ENCODE measurements at places on chromosomes 2 and 18.
A peak's percentile ranks its signal among the peaks of the same experiment; 100 is the strongest.

DNA sequence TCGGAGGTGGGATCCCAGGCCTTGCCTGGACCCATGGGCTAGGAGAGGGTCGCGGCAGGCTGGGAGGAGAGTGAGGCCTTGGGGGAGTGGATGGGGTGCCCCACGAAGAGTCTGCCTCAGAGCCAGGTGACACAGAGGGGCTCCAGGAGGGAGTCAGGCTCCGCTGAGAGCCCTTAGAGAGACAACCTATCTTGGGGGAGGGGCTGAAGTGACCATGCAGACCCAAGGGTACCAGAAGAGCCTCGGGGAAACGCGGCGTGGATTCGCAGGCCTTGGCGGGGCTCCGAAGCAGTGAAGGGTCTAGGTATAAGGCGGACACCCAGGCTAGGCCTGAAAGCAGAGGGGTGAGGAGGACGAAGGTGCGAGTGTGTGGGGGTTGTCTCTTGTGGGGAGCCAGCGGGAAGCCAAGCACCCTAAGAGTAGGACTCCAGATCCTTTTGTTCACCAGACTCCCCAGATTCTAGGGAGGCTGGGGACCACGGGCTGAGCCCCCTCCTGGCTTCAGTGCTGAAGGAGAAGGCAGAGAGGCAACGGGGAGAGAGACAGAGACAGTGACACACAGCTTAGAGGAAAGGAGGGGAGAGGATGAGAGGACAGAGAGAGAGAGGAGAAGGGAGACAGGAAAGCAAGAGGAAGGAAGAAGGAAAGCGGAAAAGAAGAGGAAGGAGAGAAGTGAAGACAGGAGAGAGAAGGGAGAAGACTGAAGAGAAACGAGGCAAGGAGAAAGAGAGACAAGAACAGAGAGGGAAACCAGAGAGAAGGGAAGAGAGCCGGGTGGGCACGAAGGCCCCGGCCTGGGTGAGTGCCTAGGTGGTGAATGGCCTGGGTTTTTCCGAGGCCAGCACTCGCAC, 1.1 kb upstream of the HOXD11 start:
- DNase-seq = no peak

DNA sequence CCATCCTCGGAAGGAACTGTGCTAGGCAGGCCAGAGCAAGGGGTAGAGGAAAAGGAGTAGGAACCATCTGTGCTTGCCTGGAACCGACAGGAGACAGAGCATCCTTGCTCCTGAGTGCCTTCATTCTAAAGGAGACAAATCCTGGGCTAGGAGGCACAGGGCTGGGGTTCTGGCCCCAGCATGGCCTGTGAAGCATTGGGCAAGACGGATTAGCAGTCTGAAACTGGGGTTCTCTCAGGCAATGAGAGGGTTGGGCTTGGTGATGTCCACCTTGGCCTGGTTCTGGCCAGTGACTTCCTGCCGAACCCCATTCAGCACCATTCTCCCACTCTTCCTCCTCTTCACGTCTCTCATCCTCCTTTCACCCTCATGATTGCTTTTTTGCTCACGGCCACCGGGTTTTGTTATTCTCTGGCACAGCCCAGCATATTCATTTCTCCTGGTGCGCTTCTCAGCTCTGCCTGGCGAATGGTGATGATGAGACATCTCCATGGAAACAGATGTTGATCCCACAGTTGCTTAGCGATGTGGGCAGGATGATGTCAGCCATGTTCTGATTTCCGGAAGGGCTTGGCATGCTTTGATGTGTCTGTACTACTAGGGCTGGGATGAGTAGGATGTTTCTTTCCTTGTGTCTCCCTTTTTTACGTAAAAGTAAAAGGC, 127.7 kb downstream of the CAPN13 start:
- DNase-seq = no peak

GRCh38 chr2:27988306-27988705, 97.8 kb downstream of the BABAM2 start:
- DNase-seq = no peak

DNA sequence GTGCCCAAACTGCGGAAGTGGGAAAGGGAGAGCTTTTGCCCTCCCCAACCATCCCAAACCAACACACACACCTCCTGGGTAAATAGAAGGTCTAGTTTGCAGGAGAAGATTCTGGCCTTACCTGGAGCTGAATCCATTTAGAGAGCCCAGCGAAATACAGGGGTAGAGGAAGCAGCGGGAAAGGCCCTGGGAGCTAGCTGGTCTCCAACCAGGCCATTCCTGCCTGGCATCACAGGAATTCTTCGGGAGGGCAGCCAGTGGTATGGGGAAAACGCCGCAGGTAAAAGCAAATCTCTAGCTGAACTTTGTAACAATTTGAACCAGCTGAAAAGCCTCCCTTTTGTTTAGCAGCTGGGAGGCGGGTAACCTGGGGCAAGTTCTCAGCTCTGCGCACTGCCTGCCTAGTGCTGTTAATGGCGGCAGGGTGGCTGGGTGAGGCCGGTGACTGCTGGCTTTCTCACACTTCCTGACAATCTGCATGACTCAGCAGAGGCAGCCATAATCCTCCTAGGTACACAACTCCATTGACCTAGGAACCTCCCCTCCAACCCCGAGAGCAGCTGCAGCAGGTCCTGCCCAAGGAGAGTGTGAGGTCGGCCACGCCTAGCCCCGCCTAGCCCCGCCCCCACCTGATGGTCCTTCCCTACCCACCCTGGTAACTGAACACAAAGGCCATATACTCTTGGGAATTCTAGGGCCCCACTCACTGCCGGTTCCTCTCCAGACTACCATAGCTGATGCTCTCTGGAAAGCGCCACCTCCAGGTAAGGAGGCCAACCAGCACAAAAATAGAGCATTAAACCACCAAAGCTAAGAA, 483.8 kb upstream of the REG3G start:
- no peak for DNase-seq

DNA sequence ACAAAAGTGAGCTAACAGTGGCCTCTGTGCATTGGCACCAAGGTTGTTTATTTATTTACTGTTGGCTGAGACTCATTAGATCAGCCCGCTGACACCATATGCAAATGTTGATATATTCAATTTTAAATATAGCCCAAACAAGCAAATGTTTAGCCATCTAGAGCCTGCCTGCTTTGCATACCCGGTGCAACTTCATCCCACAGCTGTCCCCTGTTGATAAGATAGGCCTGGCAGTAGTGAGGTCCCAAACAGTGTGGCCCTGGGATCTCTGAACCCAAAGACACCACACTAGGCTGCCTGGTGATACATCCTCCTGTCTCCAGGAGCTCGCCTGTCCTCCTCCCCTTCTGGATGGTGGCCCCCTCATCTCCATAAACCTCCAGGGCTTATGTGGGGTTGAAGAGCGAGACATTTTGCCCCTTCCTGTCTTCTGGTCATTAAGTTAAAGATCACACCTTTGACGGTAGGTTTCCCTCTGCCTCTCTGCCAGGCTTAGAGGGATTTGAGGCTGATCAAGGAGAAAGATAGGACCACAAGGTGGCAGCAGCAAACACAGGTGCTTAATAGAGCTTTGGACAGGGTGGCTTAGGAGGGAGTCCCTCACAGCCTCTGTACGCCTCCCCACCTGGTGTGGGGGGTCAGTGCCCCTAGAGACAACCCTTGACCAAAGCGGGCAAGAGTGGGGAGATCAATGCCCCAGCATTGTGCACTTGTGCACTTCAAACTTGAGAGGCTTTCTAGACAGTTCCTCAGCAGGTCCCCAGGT, 23.7 kb upstream of the MYO5B start:
- DNase-seq = peak; percentile 14

DNA sequence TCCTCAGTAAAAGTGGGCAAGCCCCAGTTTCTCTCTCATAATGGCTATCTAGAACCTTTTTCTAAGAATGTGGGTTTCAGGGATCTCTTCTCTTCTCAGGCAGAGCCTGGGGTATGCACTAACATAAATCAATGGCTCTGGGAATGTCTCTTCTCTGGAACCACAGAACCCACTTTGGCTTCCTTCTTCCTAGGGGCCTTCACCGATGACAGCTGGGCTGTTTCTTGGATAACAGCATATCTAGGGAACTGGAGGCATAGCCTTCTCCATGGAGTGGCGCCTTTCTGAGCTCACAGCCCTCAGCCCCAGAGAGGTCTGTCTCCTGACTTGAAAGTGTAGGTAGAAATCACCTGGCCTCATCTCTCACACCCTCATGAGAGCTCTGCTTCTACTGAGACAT, 247.9 kb downstream of the CLIP4 start:
- DNase-seq = no peak

DNA sequence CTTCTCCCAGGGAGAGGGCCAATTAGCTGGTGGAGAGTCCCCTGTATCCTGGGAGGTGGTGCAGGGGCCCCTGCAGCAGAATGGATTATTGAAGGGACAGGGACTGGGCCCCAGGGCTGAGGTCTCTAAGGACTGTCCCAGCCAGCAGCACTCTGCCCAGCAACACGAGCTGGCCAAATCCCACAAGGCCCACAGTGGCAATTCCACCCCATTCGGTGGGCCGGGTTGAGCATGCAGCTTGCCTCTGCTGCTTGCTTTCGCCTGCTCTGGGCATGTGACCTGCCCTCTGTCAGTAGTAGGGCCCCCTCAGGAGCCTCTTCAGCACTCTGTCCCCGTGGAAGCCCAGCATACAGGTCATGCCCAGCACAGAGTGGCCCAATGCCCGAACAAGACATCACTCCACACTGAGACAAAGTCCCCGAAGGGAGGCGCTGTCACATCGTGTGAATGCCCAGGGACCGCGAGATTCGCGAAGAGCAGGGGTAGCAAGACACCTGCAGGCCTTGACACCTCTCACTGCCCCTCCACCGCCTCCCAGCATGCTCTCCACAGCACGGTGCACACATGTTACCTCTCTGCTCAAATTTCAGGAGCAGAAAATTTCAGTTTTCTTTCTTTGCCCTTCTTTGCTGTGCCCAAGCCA, 65.4 kb downstream of the CRACDL start:
- no peak for DNase-seq

GRCh38 chr2:127415593-127416505, 2.4 kb upstream of the PROC start:
- peak; percentile 82 for DNase-seq

GRCh38 chr18:2932247-2933181, 80.4 kb downstream of the LPIN2 start:
- DNase-seq = no peak

DNA sequence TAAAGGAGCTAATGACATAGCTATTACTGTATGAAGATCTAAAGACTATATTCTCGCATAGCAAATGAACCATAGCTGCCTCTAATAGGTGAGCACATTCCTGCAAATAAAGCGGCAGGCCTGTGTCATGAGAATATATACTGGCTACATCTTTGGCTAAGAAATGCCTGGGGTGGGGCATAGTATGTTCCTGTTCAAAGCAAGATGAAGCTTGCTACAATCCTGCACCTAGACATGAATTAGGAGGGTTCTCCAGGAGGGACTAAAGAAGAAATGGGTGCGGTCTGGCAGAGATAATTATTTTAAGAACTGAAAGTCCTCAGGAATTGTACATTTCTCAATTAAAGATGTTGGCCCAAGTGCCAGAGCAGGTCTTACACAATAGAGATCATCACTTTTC, 46.8 kb upstream of the PLA2R1 start:
- DNase-seq = no peak

GRCh38 chr18:48663931-48664847, 125.4 kb downstream of the CTIF start:
- peak; percentile 45 for DNase-seq

DNA sequence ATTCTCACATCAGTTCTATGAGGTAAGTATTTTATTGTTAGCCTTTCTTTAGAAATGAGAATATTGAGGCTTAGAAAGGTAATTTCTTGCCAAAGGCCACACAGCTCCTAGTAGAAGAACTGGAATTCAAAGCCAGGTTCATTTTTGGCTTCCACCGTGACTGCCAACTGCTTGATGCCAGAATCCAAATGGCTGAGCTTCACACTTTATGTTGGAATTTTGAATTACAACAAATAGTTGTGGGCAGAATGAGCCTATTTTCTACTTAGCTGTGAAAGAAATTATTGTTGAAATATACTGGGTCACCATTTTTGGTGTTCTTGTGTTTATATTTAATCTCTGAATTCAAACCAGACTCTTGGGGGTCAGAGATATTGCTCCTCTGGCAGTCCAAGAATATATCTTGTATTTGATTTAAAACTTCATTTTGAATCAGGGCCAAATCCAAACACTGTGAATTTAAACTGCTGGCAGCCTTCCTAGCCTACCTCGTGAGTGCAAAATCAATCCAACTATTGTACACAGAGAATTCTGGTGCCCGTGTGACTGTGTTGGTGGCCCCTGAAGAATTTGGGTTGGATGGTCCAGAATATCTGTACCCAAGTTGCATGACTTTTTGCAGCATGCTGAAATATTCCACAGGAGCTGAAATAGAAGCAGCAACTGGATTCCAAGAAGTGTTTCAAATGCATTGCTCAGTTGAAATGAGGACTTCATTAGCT, 35.6 kb upstream of the LPIN1 start:
- no peak for DNase-seq

DNA sequence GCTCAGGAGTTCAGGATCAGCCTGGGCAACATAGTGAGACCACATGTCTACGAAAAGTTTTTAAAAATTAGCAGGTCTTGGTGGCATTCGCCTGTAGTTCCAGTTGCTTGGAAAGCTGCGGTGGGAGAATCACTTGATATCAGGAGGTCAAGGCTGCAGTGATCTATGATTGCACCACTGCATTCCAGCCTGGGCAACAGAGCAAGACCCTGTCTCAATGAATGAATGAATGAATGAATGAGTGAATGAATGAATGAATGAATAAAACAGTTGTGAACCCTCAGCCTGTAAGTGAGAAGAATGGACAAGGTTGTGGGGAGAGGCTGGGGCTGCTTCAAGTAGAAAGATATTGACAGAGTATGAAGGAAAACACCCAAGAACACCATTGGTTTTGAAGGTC, 48.0 kb downstream of the ARHGAP28 start:
- no peak for DNase-seq

DNA sequence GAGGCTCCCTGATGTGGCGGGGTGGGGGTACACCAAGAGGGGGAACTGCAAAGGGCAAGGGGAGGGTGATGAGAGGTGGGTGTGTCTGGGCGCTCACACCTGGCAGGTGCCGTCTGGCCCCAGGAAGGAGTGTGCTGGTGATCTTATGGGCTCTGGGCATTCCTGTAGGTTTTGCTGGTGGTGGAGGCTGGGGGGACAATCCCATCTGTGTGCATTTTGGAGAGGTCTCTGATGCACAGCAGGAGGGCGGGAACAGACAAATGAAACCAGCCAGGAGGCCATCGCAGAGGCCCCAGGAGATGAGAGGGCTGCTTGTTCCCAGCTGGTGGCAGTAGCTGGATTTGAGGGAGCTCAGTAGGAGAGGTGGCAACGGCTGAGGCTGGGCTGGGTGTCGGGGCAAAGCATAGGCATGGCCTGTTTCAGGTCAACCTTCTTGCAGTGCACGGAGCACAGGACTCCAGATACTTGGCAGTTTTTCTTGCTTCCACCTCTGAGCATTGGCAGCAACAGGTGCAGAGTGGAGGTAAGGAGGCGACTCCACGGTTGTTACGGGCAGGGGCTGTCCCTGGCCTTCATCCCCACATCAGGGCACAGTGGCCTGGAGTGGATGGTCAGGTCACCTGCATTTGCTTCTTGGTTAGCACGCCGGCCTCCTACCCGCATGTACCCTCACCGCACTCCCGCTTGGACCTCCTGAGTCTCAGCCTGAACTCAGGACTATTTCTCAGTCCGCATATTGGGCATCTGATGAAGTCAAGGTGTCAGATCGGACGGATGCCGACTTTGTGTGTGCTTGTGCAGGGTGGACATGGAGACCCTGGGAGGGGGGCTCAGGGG, 194.2 kb upstream of the HDAC4 start:
- DNase-seq = no peak

GRCh38 chr2:224563537-224563936, 21.6 kb downstream of the CUL3 start:
- no peak for DNase-seq

GRCh38 chr2:140998577-140998976, 1132.2 kb downstream of the LRP1B start:
- no peak for DNase-seq

GRCh38 chr2:229642371-229642770, 72.0 kb downstream of the DNER start:
- DNase-seq = no peak

GRCh38 chr18:33802955-33803354, 224.9 kb downstream of the ASXL3 start:
- DNase-seq = no peak
